Thymus (tissue), 14 donors: ENCODE measurements at places on chromosomes 2 and 18. TPM values are rescaled to one million over a fixed set of nuclear protein-coding genes. Genes with fewer than 3 reads are reported as not detected.

GRCh38 chr18:48546396-48546795, 7.6 kb downstream of the CTIF start:
- DNase-seq, result no peak

DNA sequence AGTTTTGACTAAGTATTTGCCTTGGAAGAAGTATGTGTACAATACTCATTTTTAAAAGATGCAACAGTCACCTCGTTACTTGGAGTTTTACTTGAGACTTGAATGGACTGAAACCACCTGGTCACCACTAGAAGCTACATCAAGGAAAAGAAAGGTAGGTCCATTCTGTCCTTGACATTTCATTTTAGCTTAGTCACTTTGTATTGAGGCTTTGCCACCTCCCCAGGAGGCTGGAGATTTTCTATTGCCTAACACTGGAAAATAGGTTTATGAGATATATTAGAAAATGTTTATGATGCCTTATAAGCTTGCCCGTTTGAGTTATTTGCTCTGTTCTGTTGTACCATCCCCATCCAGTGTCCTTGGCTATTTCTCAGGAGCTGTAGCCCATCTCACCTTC, 107.9 kb upstream of the ETAA1 start:
- no peak for DNase-seq

GRCh38 chr18:13581496-13582177, 144.7 kb downstream of the FAM210A start:
- DNase-seq, result no peak

STEAP3 gene
- polyA plus RNA-seq, result 5.5 TPM

- no peak for DNase-seq
Observed at GRCh38 chr2:110742412-110742811, 10.0 kb downstream of the ACOXL start.

BMP10 gene
- 0.02 TPM for polyA plus RNA-seq

- DNase-seq, result no peak
Observed at GRCh38 chr2:112520234-112520783, 22.0 kb upstream of the POLR1B start.

DNA sequence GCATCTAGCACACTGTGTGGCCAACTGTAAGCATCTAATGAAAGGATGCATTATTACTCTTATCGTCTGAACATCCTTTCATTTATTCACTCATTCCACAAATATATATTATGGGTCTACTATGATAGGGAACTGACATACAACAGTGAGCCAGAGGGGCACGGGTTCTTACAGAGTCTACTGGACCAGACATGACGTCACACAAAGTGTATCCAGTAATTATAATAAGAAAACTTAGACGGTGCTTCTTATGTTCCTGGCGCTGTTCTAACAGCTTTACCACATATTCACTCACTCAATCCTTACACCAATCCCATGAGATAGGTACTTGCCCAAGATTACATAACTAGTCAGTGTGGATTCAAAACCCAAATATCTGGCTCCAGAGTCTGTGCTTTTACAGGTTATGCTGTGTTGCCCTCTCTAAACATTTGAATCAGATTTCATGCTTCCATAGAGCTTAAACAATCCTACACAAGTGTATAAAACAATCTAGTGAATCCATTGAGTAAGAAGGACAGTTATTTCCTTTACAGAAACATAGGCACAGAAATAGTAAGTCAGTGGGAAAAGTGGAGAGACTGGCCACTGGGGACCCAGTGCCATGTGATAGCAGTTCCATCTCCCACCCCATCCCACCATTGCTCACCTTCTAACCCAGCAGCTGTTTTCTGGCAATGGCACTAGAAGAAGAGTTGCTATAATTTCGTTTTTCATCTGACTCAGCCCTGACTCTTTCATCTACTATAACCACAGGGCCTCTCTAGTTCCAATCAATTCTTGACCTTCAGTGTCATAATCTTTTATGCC, 24.2 kb upstream of the ARL5A start:
- DNase-seq, result no peak
